AG04450 (cell line): ENCODE measurements at places on chromosomes 2 and 18.

GRCh38 chr2:190404487-190404886 is 3.7 kb upstream of the MFSD6 start:
- no peak for DNase-seq

- no peak for DNase-seq
These were observed 53.9 kb downstream of the BIN1 start for GRCh38 chr2:127052771-127053691.

DNA sequence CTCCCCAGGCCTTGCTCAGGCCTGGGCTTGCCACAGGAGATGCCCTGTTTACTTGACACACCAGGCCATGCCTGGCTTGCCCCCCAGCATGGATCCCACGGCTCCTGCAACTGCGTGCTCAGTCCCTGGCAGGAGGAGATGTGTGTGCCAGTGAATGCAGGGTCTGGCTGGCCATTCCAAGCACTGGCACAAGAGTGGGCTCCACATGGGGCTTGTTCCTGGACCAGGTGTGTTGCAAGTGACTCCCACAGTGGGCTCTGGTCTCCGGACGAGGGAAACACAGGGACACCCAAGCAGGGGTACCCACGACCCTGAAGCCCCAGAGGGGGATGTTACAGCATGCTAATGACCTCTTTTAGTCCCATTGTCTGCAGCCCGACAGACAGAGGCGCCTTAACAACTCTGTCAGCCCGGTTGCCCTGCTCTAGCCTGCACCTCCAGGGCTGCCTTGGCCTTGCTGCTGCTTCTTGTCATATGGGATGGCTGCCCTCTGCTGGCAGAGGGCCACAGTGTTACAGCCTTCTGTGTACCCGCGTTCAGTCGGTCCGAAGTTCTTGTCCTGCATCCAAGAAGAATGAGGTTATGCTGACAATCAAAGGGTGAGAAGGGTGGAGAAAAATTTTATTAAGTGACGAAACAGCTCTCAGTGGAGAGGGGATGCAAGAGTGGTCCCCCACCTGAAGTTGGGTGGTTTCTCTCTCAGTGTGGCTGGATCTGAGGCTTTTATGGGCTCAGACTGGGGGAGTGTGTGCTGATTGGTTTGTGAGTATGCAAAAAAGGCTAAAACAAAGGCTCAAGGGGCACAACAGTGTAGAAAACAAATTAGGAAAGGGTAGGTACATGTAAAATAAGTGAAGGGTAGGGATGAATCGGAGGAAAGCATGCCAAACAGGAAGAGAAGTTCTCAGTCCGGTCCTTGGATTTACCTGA is 180.4 kb downstream of the MBD5 start:
- no peak for DNase-seq

DNA sequence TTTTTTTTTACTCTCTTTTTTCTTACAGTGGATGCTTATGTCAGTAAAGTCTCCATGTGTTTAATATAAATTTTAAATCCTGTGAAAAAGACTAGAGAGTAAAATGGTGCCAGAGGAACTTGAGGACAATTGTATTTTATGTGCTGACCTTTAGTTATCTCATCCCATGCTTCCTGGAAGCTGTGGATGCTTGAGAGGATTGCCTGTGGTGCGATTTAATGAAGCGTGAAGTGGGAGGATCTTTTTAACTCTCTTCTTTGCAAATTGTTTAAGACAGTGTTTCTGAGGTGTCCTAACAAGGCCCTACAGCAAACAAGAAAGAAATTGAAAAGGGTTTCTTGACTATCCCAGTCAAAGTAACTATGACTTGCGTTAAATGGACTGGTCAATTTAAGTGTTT is 84.2 kb downstream of the DTNA start:
- DNase-seq: no peak

DNA sequence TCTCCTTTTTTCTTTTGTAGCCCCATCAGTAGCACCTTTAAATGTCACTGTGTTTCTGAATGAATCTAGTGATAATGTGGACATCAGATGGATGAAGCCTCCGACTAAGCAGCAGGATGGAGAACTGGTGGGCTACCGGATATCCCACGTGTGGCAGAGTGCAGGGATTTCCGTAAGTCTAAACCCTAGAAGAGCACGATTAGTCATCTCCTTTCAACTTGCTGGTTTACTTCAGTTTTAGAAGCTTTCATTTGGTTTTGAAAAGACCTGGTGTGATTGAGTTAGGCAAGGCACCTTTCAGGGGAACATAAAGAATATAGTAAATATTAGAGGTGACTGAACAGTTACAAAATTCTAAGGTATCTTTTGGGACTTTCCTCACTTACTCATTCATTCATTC is 72.2 kb upstream of the TMEM87B start:
- no peak for DNase-seq

GRCh38 chr2:169095621-169096105 is 26.3 kb downstream of the DHRS9 start:
- peak; percentile 21 for DNase-seq

DNA sequence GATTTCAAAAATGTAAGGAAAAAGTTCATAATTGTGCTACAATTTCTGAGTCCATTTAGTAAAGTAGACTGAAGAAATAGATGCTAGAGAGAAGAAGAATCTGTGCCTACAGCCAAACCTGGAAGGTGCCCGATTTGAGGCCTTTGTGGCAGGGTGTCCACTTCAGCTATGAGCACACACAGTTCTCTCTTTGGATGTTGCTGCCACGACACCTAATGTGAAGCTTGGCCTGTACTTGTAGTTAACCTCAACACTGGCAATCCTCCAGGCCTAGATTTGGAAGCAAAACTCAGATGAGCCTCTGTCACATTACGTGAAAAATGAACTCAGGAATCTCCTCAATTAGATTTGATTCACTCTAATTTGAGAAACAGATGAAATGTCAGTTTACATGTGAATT is 90.1 kb upstream of the LRP1B start:
- DNase-seq: no peak

DNA sequence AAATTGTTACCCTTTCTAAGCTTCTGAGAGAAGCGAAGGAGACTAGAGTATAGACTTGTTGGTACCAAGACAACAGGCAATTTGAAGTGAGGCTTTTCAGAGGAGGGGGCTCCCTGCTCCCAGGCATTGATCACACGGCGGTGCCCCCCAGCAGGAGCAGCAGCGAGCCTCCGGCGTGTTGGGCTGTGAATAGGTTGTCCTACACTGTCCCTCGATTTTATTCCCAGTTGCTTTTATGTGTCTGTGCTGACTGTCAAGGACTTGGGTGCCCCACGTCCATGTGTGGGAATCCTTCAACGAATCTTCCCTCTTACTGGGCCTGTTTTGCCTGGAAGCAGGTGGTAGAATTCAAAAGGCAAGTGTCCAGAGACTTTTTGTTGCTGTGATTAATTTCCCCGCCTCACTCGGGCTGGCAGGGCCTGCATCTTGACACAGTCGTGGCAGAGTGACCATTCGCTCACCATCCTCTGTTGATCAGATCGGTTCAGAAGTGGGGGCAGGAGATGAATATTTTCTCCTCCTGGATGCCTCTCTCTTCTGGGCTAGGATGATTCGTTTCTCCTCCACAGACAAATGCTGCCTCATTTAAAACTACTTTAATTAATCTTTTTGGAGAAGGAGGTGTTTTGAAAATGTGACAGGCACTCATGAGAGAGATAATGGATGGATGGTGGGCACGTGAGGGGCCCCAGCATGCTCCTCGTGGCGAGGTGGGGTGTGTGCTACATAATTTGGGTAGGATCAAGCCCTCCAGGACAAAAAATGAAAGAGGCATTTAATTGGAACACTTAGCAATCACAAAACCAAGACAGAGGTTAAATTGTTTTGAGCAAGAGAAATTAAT is 77.6 kb downstream of the SMIM21 start:
- no peak for DNase-seq

DNA sequence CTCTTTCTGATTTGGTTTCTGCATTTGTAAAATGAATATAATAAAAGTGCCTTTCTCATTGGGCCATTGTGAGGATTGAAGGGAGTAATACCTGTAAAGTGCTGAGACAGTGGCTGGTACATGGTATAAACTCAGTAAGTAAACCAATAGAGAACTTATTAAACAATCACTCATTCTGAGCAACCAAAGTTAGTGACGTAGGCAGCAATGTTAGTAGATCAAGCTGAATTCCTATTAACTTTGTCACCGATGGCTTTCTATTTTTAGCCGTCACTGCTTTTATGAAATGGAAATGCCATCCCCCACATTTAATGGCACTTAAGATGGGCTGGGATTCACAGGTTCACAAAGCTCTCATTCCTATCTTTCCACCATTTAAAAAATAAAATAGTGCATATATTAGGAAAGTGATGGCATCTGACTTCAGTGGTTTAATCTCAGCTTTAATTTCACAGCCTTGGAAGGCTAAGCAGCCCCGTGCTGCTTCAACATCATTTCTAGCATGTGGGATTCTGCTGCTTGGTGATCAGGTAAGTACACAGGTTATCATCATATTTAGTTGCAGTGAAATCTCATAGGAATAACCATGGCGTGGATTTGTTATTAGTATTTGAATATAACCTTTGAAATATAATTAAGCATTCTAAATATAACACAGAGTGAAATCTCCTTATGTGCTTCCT is 17.6 kb upstream of the PPP4R1 start:
- peak; percentile 67 for DNase-seq

GRCh38 chr2:44548221-44549098 is 186.7 kb downstream of the CAMKMT start:
- DNase-seq: no peak

- DNase-seq: no peak
These were observed 54.5 kb downstream of the PRELID3A start for GRCh38 chr18:12462242-12462641.

- no peak for DNase-seq
These were observed 45.1 kb downstream of the RPL31 start for GRCh38 chr2:101047075-101047766.

DNA sequence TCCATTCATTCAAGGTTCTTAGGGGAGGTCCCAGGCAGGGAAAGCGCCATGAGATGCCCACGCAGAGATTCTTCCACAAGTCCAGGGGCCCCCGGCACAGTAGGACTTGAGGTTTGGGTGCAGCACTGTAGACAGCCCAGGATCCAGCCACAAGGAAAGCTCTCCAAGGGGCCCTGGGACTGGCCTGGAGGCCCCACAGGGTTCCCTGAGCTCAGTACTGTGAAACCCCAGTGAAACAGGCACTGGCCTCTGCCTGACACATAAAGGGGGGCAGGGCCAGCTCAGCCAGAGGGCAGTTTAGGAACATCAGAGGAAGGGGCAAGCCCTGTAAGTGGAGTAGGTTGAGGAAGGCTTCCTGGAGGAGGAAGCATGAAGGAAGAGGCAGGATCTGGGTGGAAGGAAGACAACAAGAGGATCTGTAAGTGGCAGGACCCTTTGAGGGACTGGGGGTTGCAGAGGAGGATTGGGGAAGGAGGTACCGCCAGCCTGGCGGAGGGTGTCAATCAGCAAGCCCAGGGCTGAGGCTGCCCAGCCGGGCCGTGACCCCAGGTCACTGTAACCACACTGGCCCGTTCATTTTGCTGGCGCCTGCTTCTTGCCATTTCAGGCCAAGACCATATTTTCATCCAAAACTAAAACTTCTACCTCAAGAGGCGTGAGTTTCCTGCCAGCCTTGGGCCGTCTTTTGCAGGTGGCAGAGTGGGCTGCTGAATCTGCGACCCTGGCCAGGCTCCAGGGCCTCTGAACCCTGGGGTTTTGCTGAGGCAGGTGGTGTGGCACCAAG is 175.2 kb downstream of the SMAD7 start:
- no peak for DNase-seq

GRCh38 chr18:47968006-47968676 is 37.7 kb upstream of the SMAD2 start:
- DNase-seq: no peak

DNA sequence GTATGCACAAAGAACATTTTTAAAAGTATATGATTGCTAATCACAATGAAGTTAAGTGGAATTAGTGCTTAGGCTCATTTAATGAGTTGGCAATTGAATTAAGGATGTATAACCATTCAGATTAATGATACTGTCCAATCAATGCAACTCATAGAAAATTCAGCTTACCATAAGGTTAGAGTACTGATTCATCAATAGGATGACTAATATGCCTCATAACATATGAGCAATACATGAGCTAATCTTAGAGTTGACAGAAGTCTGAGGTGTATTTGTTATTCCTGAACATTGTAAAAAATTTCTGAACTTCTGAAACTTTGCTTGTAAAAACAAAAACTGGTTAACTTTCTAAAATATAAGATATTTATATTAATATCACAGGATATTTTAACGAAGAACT is 118.3 kb upstream of the NETO1 start:
- no peak for DNase-seq

- no peak for DNase-seq
These were observed 27.7 kb downstream of the GFPT1 start for GRCh38 chr2:69359371-69359770.

DNA sequence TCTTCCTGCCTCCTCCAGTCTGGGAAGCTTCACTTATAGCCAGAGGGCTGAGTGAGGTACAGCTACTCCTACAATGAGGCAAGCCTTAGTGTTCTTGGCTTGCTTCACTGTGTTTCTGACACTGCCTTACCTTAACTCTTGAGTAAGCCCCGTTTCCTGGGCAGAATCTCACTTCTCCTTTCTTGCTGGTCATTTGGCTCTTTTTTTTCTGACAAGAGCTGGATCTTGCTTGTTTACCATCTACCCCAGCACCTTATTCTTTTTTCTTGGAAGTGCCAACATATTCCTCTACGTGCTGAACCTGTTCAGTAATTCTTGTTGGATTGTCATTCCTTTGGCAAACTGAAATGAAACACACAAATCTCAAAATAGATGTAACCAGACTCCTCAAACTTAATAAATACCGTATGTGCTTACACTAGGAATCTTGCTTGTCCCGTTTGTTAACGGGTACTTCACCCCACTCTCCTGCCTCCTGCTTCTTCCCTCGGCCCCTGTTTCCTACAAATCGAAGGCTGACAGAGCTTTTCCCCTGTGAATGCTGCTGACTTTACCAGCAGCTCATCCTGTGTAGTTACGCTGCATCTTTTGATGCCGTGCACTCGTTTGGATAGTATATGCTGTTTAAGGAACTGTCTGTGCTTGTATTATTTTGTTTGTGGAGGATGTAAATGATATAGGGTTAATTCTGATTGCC is 132.2 kb downstream of the FMNL2 start:
- DNase-seq: no peak

DNA sequence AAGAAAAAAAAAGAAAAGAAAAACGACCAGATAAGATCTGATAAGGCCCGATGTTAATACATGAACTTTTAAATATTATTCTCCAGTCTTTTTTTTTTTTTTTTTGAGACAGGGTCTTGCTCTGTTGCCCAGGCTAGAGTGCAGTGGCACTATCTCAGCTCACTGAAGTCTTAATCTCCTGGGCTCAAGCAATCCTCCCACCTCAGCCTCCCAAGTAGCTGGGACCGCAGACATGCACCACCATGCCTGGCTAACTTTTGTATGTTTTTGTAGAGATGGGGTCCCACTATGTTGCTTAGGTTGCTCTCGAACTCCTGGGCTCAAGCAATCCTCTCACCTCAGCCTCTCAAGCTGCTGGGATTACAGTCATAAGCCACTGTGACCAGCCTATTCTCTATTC is 1.6 kb downstream of the ABCG5 start:
- no peak for DNase-seq

DNA sequence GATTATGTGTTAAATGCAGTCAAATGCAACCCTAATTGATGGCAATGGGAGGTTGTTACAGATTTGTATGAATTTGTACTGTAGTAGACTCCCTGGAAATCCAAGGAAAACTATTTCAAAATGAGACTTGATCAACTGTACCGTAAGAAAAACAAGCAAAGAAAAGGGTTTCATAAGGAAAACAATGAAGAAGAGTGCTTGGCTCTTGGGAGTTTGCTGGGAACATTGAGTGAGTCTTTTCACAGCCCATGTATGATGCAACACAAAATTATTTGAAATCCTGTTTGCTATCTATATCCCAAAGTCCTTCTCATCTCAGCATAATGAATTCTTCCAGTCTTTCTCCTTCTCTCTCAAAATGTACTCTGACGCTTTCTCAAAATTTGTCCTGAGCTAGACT is 67.0 kb upstream of the OSR1 start:
- DNase-seq: no peak

GRCh38 chr2:37851828-37852584 is 73.1 kb upstream of the RMDN2 start:
- no peak for DNase-seq
